ENCODE measurements at places on chromosomes 6 and 20.
A peak's percentile ranks its signal among the peaks of the same experiment; 100 is the strongest.

GRCh38 chr20:1500496-1500895 lies 9.3 kb upstream of the SIRPB2 start:
- H3K27ac ChIP-seq: no peak overlapping the region
- no peak overlapping the region for H3K4me3 ChIP-seq
- no peaks in the 10 kb centered on the region for H3K4me1 ChIP-seq
- no peaks in the 10 kb centered on the region for H3K27me3 ChIP-seq
- H3K36me3 ChIP-seq: no peaks in the 10 kb centered on the region

- H3K4me3 ChIP-seq: peak overlapping the region; percentile 53
- DNase-seq: no peak
- peaks cover 23% of the 10 kb centered on the region for H3K4me1 ChIP-seq
- H3K36me3 ChIP-seq: no peaks in the 10 kb centered on the region
- no peak overlapping the region for H3K27ac ChIP-seq
- H3K27me3 ChIP-seq: peaks cover 29% of the 10 kb centered on the region
Observed at GRCh38 chr6:41371461-41371991, 36.1 kb downstream of the NCR2 start.

DNA sequence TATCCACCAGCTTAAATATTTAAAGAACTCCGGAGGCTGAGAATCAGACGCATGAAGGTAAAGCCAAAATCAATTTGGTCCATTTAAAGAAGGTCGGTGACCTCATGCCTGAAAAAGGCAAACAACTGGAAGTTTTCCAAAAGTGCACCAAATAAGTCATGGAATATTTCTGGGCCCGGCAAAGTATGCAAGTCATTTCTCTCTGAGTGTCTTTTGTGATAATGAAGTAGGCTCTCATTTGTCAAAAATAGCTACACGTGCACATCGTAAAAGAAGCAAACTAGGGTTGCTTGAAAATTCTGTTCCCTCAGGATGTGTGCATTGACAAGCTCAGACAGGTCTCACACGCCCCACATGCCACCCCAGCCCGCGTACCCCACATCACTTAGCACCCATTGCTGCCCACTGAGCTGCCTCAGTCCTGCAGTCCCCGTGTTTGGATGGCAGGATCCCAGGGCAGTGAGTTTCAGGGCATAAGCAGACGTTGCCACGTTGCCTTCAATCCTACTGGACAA lies 20.5 kb upstream of the PYGB start:
- H3K36me3 ChIP-seq: no peaks in the 10 kb centered on the region
- peaks cover 16% of the 10 kb centered on the region for H3K4me1 ChIP-seq
- peak overlapping the region; percentile 97 for H3K27ac ChIP-seq
- H3K4me3 ChIP-seq: no peak overlapping the region

DNA sequence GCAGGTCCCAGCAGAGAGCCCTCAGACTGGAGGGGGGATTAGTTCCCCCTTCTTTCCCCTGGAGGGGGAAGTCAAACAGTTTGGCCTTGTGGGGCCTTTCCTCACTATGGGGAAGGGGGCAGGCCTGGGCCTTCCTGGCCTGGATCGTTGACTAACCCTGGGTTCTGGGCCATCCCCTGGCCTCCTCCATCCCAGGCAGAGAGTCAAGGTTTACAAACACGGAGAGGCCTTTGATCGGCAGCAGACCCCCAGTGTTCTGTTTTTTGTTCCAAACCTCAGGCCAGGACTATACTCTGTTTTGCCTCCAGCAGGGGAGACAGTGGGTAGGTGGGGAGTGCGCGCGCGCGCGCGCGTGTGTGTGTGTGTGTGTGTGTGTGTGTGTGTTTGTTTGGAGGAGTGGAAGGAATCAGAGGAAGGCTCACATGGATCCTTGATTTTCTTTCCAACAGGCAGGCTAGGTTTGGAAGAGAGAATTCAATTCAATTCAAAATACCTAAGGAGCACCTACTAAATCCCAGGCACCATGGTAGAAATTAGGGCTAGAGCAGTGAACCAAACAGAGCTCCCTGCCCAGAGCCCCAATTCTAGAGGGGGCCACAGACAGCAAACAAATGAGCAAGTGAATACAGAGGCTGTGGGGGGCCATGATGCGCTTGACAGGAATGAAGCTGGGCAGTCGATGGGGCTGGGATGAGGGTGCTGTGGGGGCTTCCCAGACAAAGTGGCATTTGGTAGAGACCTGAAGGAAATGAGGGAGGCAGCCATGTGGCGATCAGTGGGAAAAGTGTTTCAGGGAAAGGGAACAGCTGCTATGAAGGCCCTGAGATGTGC lies 14.8 kb downstream of the TP53RK start:
- no peaks in the 10 kb centered on the region for H3K4me1 ChIP-seq
- no peaks in the 10 kb centered on the region for H3K27me3 ChIP-seq
- H3K27ac ChIP-seq: no peak overlapping the region

- DNase-seq: no peak
- no peaks in the 10 kb centered on the region for H3K27me3 ChIP-seq
- no peak overlapping the region for H3K4me3 ChIP-seq
- no peak overlapping the region for H3K27ac ChIP-seq
- H3K36me3 ChIP-seq: no peaks in the 10 kb centered on the region
Observed at GRCh38 chr20:17510548-17510947, 20.6 kb downstream of the BFSP1 start.

- DNase-seq: no peak
- no peak overlapping the region for H3K27ac ChIP-seq
- H3K27me3 ChIP-seq: no peaks in the 10 kb centered on the region
- peaks cover 38% of the 10 kb centered on the region for H3K4me1 ChIP-seq
- no peak overlapping the region for H3K4me3 ChIP-seq
Observed at GRCh38 chr6:33415831-33416230, 2.1 kb downstream of the CUTA start.

DNA sequence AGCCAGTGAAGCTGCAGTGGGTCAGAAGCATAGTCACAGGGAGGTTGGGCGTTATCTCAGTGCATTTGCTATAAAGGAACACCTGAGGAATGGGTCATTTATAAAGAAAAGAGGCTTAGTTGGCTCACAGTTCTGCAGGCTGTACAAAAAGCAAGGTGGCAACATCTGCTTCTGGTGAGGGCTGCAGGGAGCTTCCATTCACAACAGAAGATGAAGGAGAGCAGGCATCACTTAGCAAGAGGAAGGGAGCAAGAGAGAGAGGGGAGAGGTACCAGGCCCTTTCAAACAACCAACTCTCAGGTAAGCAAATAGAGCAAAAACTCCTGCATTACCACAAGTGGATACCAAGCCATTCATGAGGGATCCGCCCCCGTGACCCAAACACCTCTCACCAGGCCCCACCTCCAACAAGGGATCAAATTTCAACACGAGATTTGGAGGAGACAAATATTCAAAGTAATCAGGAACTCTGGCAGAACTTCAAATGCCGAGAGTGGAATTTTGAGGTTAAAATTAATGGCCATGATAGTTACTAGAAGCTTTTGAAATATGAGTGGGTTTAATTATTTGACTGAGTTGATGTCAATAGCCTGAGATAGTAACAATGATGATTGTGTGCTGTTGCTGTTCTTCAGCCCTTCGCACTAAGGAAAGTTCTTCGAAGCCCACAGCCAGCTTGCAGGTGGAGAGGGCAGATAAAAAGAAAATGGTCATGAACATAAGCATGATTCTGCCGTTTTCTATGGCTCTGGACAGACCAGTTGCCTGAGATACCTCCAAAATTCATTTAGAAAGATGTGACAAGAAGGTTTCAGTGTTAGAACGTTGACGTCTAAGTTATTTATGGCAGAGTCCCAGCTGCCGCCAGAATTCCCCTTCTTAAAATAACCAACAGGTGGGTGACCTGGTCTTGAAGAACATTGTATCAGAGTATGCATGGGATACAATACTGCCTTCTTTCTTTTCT lies 55.3 kb upstream of the ADTRP start:
- no peaks in the 10 kb centered on the region for H3K27me3 ChIP-seq
- H3K4me1 ChIP-seq: no peaks in the 10 kb centered on the region
- no peak for DNase-seq
- no peak overlapping the region for H3K27ac ChIP-seq

- H3K4me1 ChIP-seq: peaks cover 14% of the 10 kb centered on the region
- no peak for DNase-seq
- H3K36me3 ChIP-seq: no peaks in the 10 kb centered on the region
- H3K27me3 ChIP-seq: no peaks in the 10 kb centered on the region
- H3K27ac ChIP-seq: peak overlapping the region; percentile 93
Observed at GRCh38 chr20:36855241-36855657, 20.7 kb upstream of the TLDC2 start.

GRCh38 chr20:40715491-40715890 lies 26.5 kb upstream of the MAFB start:
- no peak overlapping the region for H3K27ac ChIP-seq
- no peaks in the 10 kb centered on the region for H3K27me3 ChIP-seq
- H3K36me3 ChIP-seq: no peaks in the 10 kb centered on the region
- H3K4me3 ChIP-seq: no peak overlapping the region
- no peak for DNase-seq

- peak overlapping the region; percentile 79 for H3K4me3 ChIP-seq
- no peaks in the 10 kb centered on the region for H3K27me3 ChIP-seq
- peak; percentile 77 for DNase-seq
Observed at GRCh38 chr6:26234421-26235301, 130.3 kb upstream of the BTN3A2 start.

DNA sequence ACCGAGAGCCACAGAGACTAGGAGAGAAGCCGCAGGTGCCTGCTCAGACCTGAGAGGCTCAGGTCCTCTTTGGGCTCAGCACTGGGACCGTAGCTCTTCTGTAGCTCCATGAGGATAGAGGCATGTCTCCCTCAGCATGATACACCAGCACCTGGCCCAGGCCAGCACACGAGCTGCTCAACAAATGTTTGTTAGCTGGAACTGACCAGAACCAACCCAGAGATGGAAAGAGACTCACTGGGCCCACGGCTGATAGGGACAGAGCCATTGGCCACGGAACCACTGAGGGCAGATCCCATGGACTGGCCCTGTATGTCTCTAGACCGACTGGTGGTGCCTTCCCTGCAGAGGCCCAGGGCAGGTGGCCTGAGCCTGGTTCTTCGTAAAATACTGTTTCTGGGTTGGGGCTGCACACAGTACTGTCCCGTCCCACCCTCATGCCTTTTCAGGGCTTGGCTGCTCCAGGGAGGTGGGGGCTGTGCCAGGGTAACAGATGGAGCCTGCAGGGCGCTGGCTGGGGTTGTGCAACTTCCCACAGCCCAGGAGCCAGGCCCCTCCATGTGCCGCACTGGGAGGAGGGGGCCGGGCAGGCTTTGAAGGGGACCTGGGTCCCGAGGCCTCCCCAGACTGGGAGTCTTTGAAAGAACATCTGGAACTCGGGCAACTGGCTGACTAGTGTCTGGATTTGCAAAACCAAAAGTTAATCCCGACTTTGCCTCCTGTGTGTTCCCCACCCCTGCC lies 5.2 kb downstream of the C20orf204 start:
- H3K4me1 ChIP-seq: peaks cover 20% of the 10 kb centered on the region
- no peak overlapping the region for H3K27ac ChIP-seq
- H3K4me3 ChIP-seq: peak overlapping the region; percentile 59

GRCh38 chr6:25250878-25251277 lies 28.3 kb upstream of the CARMIL1 start:
- no peak overlapping the region for H3K4me3 ChIP-seq
- no peak overlapping the region for H3K27ac ChIP-seq
- H3K27me3 ChIP-seq: no peaks in the 10 kb centered on the region
- H3K36me3 ChIP-seq: no peaks in the 10 kb centered on the region
- H3K4me1 ChIP-seq: no peaks in the 10 kb centered on the region

DNA sequence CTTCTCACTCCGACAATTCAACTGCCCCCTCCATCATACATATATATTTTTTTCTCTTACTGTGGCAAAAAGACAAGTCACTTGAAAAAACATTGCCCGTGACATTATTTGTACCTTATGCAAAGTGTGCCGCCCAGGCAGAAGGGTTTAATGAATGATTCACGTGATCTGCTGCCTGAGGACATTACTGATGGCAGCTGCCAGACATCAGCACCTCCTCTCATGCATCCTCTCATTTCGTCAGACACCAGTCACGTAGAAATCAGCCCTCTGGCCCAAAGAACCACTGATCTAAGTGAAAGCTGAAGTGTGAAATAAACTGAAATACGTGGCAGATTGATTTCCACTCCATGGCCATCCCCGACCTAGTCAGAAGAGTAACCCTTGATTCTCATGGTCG lies 218.8 kb upstream of the PDE10A start:
- H3K27me3 ChIP-seq: no peaks in the 10 kb centered on the region
- H3K4me3 ChIP-seq: no peak overlapping the region
- H3K27ac ChIP-seq: no peak overlapping the region
- DNase-seq: no peak
- no peaks in the 10 kb centered on the region for H3K36me3 ChIP-seq

DNA sequence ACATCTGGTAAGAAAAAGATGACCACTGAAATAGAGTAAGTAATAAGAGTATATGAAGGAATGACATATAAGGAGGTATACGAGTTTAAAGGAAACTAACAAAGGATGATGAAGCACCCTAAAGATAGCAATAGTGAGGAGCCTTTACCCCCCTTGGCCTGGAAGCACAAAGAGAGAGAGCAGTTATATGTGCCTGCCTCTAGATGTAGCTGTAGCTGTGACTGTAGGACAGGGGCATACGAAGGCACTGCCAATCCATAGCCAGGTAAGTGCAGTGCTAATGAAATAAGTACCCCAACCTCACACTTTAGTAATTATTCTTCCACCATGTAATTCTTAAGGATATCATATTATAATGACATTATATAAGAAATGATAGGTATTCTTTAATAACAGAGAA lies 90.1 kb upstream of the FKBP1C start:
- DNase-seq: no peak
- H3K4me1 ChIP-seq: no peaks in the 10 kb centered on the region
- H3K4me3 ChIP-seq: no peak overlapping the region
- H3K27me3 ChIP-seq: no peaks in the 10 kb centered on the region

GRCh38 chr20:23264545-23264944 lies 86.0 kb upstream of the NXT1 start:
- H3K27me3 ChIP-seq: no peaks in the 10 kb centered on the region
- H3K36me3 ChIP-seq: no peaks in the 10 kb centered on the region

GRCh38 chr6:98827295-98828159 lies 6.8 kb upstream of the POU3F2 start:
- no peak for DNase-seq
- H3K4me3 ChIP-seq: peak overlapping the region; percentile 18
- no peak overlapping the region for H3K27ac ChIP-seq
- H3K36me3 ChIP-seq: no peaks in the 10 kb centered on the region
- peaks cover 28% of the 10 kb centered on the region for H3K4me1 ChIP-seq

- no peak overlapping the region for H3K27ac ChIP-seq
- H3K27me3 ChIP-seq: no peaks in the 10 kb centered on the region
- H3K4me1 ChIP-seq: peaks cover 6% of the 10 kb centered on the region
- H3K36me3 ChIP-seq: no peaks in the 10 kb centered on the region
Observed at GRCh38 chr20:51388756-51389542, 153.6 kb downstream of the NFATC2 start.

- no peak overlapping the region for H3K27ac ChIP-seq
- H3K4me1 ChIP-seq: no peaks in the 10 kb centered on the region
- no peaks in the 10 kb centered on the region for H3K27me3 ChIP-seq
- H3K36me3 ChIP-seq: no peaks in the 10 kb centered on the region
Observed at GRCh38 chr6:25842526-25842925, 10.7 kb upstream of the SLC17A1 start.

DNA sequence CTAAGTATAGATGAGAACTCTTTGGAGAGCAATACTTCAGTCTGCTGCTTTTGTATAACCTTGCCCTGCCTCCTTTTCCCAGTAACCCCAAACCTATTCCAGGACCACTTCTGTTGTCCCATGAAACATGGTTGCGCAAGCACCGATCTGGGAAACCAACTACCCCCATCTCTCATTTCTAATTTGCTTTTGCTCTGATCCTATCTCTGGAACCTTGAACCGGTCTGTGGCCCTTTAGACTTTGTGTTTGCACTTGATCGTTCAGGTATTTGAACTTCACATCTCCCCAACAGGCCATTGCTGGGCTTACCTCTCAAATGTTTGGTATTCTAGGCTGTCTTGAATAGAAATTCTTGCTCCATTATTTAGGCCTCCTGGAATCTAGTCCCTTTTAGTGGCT lies 25.0 kb downstream of the L3MBTL3 start:
- no peak overlapping the region for H3K27ac ChIP-seq
- no peaks in the 10 kb centered on the region for H3K27me3 ChIP-seq
- no peak for DNase-seq
- no peak overlapping the region for H3K4me3 ChIP-seq
